Right kidney (tissue), 9 donors: ENCODE measurements at places on chromosomes 7 and 10.

- DNase-seq: no peak
Measured at GRCh38 chr7:84277628-84278224, 83.1 kb upstream of the SEMA3A start.

DNA sequence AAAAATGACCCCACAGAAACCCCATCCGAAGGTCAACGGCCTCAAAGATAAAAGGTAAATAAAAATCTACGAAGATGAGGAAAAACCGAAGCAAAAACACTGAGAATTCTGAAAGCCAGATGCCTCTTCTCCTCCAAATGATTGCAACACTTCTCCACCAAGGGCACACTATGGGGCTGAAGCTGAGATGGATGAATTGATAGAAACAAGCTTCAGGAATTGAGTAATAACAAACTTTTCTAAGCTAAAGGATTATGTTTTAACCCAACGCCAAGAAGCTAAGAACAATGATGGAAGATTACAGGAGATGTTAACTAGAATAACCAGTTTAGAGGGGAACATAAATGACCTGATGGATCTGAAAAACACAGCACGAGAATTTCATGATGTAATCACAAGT lies 127.8 kb downstream of the MACC1 start:
- no peak for DNase-seq

GRCh38 chr7:158164101-158165095 lies 423.2 kb downstream of the PTPRN2 start:
- DNase-seq: peak; percentile 2

- no peak for DNase-seq
Measured at GRCh38 chr7:3725155-3726059, 424.4 kb downstream of the SDK1 start.

DNA sequence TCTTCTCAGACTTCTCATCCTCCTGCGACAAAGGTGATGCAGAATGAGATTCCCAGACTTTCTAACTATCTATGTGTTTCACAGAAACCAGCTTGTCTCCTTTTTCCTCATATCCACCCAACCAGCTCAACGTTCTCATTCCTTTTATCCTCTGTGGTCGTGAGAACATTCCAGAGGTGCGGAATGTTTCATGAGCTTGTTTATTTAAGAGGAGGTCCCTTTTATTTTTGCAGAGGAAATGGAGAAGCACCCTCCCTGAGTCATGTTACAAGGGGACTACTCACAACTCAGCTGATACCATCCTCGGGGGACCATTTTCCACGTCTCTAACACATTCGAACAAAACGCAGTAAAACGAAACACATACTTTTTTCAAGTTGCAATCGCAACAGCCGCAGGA lies 93.2 kb downstream of the ZRANB1 start:
- DNase-seq: no peak

GRCh38 chr7:41701068-41701941 lies 1.6 kb downstream of the INHBA start:
- DNase-seq: no peak

- DNase-seq: no peak
Measured at GRCh38 chr10:31647861-31648260, 280.8 kb downstream of the ARHGAP12 start.

- DNase-seq: no peak
Measured at GRCh38 chr7:106421181-106421762, 136.5 kb upstream of the NAMPT start.

DNA sequence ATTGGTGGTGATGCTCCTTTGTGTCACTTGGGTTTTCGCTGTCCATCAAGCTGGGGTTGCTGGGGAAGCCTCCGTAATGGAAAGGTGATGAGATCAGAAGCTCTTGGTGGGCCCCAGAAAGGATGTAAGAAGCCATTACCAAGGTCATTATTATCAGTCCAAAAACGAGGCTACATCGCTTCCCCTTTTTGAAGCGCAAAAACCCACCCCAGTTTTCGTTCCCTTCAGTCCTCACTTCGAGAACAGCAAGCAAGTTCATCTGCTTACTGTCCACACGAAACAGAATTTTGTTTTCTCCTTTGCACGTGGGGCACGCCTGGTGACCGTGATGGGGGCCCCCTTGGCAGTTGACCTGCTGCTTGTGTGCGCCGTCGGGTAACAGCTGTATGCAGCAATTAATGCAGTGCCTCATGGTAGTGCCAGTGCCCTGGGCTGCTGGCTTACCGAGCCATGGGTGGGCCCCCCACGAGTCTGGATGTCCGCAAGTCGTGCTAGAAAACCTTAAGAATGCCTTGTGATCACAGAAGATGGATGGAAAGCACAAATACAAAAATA lies 47.5 kb downstream of the CHST15 start:
- DNase-seq: no peak

DNA sequence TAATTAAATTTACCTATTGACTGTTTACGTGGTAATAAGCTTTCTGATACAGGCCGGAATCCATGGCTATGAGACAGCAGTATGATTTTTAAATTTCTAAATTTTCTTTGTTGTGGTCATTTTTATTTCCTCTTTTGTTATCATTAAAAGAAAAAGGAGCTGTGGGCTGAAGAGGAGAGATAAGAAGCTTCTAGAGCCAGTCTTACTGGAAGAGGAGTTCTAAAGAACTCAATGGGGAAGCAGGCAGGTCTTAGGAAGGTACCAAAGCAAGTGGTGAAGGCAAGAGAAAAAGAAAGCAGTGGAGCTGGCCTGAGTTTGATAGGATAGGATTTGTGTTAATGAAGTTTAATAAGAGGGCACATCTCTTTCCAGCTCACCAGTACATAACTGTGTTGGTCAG lies 1187.8 kb downstream of the CNTNAP2 start:
- DNase-seq: no peak

GRCh38 chr7:94615666-94616065 lies 40.3 kb downstream of the SGCE start:
- DNase-seq: no peak

GRCh38 chr7:93933156-93933555 lies 11.6 kb downstream of the GNG11 start:
- no peak for DNase-seq

DNA sequence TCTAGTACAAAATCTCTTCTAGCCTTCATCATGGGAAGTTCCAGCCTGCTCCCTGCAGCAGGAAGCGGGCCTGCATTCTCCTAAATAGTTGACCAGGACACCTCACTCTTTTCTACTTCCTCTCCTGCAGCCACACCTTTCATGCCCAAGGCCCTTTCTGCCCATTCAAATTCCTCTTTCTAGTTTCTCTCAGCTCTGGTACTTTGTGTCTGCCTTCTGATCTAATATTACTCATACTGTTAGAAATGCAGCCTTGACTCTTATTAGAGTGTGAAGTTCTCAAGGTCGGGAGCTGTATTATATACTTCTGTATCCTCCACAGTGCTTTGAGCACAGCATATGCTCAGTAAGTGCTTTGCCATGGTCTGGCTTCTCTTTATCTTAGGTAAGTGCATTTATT lies 103.1 kb downstream of the PRKCQ start:
- no peak for DNase-seq

- DNase-seq: no peak
Measured at GRCh38 chr7:1953199-1954190, 279.2 kb downstream of the MAD1L1 start.

- DNase-seq: no peak
Measured at GRCh38 chr10:84292502-84292901, 35.9 kb upstream of the CCSER2 start.

DNA sequence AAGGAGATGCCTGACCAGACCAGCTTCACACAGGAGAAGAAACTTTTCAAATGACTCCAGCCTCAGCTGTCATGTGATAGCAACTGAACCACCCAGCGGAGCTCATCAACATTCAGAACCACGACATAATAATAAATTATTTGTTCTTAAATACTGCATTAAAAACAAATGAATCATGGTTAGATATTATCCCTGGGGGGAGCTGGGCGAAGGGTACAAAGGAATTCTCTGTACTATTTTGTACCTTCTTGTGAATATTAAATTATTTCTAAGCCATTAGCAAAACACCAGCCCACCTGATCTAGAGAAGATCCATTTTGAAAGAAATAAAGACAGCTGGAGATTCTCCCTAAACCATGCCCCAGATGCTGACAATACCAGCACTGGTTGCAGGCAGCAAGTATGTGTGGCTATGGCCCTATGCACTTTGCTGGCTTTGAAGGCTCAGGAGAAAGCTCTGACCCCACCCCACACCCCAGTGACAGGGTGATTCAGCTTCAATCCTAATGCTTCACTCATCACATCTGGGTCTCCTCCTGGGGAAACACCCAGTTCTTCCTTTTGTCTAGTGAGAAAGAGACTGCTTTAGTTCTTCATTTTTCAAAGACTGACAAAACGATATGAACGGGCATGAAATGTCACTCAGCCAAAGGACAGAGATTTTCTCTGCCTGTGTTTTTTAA lies 45.5 kb upstream of the NKX2-3 start:
- no peak for DNase-seq

- DNase-seq: no peak
Measured at GRCh38 chr7:1940402-1940786, 270.3 kb downstream of the ELFN1 start.

DNA sequence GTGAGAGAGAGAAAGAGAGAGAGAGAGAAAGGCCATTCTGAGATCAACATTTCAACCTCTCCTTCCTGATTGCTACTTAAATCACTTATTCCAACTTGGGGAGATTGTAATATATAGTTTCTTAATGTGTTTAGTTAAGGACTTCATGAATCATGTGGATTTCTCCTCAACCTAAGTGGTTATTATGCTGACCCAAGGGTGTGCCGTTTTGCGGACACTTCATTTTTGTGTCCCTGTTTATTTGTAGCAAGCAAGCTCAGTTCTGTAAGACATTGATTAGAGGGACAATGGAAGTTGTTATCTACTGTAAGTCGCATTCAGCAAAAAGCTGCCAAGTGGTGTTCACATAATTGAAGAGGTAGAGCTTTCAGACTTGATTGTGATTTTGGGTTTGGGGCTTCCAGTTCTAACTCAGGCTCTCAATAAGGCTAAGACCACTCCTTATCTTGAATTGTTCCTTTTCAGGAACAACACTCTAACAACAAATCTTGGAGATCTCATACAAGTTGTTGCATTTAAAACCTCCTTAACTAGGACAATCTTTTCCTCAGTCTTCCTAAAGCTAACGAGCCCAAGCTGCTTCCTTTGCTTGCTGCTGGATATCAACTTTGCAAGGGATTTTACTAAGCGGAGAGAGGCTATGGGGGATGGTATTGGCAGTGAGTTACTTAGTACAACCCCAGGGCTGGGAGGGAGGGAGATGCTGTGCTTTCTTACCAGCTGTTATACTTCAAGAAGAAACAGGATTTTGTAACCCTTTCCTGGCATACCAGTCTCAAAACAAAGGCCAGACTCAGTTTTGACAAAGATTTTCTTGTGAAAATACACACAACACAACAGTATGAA lies 19.8 kb upstream of the COL1A2 start:
- DNase-seq: peak; percentile 57

DNA sequence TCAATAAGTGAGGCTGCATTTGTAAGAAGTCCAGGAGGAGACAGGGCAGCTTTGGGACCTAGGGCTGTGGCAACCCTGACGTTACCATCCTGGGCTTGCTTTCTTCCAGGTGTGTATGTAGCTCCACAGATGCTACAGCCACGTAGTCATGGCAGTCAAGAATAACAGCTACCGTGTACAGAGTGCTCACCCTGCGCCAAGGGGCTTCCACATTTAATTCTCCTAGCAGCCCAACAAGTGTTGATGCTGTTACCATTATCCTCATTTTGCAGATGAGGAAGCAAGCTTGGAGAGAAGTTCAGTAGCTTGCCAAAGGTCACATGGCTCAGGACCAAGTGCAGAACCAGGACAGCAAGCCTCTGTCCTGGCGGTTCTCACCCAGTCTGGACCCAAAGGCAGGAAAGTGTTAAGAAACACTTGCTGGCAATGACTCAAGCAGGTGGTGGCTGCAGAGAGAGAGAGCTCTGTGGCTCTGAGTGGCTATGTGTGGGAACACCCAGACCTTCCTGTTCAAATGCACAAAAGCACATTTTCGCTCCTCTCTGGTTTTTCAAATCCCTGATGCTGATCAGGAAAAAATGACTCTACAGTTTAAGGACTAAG lies 89.8 kb downstream of the CREM start:
- no peak for DNase-seq

- no peak for DNase-seq
Measured at GRCh38 chr7:116588225-116588624, 63.4 kb downstream of the CAV1 start.
